ENCODE measurements at places on chromosomes 7 and 10. TPM values are rescaled to one million over a fixed set of nuclear protein-coding genes. Genes with fewer than 3 reads are reported as not detected.
A peak's percentile ranks its signal among the peaks of the same experiment; 100 is the strongest.

Gene KCNH2
- total RNA-seq, result 2.3 TPM

Gene NEUROD6
- total RNA-seq, result not detected

Gene NKX2-3
- not detected for total RNA-seq

GRCh38 chr10:126062131-126063032 lies 166.0 kb downstream of the FANK1 start:
- no peak for DNase-seq

DNA sequence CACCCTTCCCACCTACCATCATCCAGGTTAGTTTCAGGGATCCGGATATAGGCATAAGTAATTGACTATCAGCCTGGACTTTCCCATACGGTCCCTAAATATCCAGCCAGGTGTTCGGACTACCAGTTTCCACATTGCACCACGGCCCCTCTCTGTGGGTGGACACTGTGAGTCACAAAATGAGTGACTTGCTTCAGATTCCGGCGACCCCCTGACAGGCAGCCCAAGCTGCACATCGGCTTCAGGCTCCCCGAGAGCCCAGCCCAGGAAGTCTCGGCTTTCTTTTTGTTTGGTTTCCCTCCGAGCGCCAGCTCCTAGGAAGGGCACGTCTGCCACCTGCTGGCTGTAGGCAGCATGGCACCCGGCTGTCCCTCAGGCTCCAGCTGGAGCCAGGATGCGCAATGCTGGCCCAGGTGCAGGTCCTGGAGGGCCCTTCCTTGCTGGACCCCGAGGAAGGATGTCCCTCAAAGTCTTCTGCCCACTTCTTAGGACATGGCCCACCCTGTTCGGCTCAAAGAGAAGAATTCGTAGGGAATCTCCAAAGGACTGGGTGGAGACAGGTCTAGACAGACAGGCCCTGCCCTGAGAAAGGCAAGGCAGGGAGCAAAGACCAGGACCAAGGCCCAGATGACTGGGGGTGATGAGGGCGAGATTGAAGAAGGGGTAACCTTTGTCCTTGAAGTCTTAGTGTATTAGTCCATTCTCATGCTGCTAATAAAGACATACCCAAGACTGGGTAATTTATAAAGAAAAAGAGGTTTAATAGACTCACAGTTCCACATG lies 10.6 kb downstream of the HABP2 start:
- peak; percentile 75 for DNase-seq

DNA sequence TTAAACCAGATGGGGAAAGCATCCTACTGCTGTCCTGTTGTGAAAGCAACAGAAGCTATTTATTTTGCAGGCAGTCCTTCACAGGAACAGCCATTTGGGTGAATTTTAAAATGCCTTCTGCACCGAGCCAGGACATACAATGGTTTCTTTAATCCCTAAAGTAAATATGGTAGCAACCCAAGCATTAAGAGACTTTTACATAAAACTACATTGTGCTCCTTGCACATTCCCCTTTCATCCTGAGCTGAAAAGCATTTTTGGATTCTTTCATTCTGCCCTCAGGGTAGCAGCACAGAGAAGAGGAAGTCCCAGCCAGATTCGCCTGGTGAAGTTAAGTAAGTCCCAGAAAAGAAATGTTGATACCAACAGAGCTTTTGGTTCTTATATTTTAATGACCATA lies 84.0 kb upstream of the FAM3C start:
- DNase-seq, result no peak

DNA sequence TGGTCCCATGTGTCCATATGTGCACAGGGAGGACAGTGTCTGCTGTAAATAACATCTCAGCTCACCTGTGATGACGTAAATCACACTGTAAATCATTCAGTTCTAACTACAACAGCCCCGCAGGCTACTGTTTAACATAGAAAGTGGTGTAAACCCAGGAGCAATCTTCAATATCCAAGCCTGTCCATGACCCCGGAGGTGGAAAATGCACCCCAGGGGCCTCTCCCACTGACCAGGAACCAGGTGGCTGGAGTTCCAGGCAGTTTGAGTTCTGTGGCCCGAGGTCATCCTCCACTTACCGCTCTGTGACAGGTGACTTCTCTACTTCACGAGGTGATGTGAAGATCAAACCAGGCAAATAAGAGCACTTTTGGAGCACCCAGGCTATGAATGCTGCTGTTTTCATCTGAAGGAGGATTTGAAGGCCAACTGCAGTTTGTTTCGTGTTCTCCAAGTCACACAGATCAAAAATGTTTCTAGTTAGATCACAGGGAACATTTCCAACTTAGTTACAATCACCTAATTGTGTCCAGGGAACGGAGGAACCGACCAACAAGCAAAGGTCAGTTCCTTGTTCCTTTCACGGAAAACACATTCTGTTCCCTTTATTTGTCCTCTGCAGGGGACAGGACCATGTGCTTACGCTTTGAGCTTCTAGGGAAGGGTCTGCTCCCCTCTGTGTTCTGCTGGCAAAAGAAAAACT lies 131.8 kb downstream of the WDR37 start:
- DNase-seq, result no peak

DNA sequence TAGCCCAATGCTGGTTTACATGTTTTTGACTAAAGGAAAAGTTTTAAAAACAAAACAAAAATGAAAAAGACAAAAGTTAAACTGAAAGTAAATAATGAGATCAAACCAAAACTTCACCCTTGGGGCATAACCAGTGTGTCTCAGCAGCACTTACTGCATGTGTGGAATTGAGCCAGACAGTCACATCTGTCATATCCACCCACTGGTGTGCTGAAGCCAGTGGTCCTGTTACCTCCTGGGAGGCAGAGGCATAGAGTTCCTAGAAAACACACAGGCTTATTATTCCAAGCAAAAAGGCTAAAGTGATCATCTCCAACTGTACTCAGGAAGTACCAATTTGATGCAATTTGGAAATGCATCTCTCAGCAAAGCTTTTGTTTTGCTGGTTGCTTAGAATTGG lies 40.4 kb downstream of the ASAH2 start:
- no peak for DNase-seq

GRCh38 chr7:92725161-92725925 lies 111.0 kb downstream of the CDK6 start:
- no peak for DNase-seq

DNA sequence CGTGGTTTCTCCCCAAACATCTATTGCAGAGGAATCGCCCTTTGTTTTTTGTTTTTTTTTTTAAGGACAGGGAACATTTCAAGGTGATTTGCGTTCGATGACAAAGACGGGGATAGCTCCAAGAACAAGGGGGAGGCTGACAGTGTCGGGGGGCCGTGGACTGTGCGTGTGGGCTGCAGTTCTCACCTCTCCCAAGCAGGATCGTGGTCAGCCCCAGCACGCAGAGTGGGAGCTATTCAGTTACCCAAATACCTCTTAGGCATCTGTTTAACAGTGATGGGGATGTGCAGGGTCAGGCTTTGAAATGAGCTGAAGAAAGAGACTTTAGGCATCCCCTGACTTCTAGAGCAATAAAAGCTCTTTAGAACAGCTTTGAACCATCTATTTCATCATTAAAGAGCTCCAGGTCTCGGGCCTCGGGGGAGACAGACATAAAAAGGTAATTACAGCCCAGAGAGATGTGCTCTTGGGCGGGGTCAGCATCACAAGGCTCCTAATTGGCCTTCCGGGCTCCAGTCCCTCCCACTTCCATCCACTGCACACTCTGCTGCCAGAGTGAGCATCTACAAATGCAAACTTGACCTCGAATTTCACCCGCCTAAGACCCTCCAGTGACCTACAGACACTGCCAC lies 97.3 kb downstream of the MYL10 start:
- no peak for DNase-seq
